HAP-1 (cell line): ENCODE measurements at places on chromosomes 6 and 20.

- no peak for DNase-seq
Observed at GRCh38 chr6:97917369-97917768, 634.4 kb upstream of the MMS22L start.

DNA sequence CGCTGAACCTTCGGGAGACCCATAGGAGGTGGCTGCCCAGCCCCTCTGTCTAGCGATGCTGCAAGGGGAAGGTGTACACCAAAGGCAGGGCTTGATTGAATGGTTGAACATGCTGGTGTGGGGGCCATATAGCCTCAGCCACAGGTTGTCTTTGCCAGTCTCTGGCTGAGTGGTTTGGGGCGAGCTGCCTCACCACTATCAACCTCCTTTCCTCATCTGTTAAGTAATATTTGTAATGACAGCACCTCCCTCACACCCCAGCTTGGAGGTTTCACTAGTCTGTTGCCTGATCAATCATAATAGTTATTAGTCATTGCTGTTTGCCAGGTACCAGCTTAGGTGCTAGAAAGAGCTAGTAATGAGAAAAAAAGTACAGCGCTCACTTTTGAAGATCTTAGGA, 11.8 kb upstream of the ZNF831 start:
- DNase-seq: no peak

DNA sequence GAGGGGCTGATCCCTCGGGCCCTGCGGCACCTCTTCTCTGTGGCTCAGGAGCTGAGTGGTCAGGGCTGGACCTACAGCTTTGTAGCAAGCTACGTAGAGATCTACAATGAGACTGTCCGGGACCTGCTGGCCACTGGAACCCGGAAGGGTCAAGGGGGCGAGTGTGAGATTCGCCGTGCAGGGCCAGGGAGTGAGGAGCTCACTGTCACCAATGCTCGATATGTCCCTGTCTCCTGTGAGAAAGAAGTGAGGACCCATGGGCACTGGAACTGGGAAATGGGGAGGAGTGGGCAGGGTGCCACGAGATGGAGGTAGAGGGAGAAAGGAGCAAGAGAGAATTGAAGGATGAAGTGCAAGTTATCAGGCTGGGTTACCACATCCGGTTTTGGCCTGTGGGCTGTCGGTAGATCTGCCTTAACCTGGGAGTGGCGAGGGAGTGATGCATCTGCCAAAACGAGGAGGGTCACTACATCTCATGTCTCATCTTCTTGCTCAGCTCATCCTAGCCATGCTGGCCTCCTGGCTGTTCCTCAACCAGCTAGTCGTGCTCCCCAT, 5.4 kb upstream of the PHF1 start:
- DNase-seq: no peak

- DNase-seq: no peak
Observed at GRCh38 chr6:115891111-115891669, 169.5 kb downstream of the FRK start.

DNA sequence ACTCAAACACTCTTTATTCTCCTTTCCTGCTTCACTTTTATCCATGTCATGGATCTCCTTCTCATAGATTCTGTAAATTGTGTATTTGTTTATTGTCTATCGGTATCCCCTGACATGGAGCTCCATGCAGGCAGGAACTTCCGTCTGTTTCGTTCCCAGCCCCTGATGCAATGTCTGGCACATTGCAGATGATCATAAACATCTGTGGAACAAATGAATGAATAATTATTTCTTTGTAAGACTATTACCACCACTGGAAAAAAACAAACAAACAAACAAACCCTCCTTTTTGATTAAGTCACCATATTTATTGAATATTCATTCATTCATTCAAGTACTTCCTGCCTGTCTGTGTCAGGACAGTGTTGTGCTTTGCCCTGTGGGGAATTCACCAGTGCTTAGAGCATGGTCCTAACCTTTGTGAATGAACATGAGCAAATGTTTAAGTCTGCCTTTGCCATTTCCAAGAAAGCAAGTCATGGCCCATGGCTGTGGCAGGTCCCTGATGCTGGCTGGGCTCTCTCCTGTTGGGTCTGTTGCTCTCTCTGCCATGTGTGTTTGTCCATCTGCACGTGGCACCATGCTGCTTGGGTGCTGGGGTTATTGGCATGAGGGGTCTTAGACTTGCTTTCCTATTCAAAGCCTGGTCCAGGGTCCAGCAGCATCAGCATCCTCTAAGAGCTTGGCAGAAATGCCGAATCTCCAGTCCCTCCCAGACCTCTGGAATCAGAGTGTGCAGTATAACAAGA, 47.5 kb upstream of the NAA20 start:
- no peak for DNase-seq

- DNase-seq: no peak
Observed at GRCh38 chr6:41097467-41098090, 24.8 kb downstream of the NFYA start.

DNA sequence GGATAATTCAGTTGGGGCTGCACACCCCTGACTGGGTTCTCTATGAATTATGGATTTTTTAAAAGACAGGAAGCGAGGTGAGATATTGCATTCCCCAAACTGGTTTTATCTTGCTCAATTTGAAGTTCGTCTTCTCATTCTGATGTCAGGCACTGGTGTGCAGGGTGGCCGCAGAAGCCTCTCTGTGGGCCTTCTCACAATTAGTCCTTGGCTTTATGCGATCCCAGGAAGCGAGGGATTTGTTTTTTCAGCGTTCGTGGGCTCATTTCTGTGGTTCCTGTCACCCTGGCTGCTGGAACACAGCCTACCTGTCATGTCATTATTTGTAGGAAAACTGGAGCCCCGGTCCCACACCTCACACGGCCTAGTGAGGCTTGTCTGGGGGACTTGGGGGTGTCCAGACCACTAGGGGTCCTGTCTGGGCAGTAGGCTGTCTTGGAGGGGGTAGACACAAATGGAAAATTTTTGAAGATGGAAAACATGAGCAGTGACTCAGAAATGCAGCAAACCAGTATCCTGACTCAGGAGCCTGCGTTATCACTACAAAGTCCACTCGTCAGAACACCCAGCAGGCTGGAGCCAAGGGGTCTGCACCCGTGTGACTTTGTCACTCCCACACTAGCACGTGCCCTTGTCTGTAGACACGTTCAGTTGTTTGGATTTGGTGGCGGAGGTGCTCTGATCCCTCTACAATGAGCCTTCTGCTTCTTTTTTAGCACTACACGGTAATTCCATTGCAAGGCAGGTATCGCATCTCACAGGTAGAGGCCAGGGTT, 42.2 kb downstream of the GNAS-AS1 start:
- DNase-seq: no peak

GRCh38 chr6:138673346-138674014, 100.1 kb upstream of the CCDC28A start:
- no peak for DNase-seq

DNA sequence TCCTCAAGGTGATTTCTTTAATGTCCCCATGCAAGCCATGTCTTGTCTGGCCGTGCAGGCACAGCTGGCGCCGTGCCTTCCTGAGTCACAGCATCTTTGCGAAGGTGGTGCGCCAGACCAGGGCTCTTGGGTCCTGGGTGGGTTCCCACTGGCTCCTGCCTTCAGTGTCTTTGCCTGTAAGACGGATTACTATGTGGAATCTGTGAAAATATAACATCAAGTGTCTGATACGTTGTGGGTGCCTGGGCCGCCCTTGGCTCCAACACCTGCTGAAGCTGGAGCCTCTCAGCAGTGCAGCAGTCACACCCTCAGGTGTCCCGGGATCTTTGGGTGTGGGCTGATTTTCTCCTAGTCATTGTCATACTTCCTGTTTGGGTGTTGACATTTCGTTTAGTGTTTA, 3.2 kb downstream of the OSBPL2 start:
- DNase-seq: no peak

DNA sequence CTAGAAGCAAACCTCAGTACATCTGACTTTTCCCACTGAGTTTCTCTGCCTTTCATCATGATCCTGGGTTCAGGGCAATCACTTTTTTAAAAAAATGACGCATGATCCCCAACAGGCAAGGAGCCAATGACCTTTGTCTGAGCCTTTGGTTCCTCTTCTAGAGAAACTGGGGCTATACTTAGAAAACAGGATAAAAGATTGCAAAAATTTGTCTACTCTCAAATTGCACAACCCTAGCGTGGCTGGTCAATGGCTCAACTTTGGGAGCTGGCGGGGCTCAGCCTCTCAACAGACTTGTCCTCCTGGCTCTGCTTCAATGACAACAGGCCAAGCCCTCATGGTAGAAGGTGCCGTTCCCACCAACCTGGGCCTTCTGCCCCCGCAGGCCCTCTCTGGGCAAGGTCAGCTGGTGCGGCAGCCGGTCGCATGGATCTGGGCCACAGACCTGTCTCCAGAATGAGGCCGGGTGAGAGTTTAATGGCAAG, 48.7 kb downstream of the PDYN start:
- DNase-seq: no peak

- DNase-seq: no peak
Observed at GRCh38 chr6:40606526-40606925, 19.4 kb upstream of the LRFN2 start.

GRCh38 chr6:111950661-111951496, 77.6 kb upstream of the FYN start:
- DNase-seq: no peak
